Hematopoietic multipotent progenitor cell (in vitro differentiated cells): ENCODE measurements at places on chromosomes 7 and 10.

DNA sequence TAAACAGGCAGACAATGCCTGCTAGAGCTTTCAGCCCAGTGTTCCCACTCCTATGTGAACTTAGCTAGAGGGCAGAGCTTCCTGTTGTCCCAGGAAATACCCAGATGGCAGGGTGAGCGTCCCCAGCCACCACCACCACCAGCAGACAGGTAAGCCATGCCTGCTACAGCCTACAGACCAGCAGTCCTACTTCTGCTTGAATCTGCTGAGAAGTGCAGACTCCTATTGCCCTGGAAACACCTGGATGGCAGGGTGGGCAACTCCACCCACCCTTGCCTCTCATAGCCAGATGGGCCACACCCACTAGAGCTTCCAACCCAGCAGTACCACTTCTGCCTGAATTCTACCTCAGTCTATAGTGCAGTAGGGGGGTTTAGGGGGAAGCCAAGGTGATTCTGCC, 64.4 kb downstream of the FBXL13 start:
- no peak for DNase-seq

DNA sequence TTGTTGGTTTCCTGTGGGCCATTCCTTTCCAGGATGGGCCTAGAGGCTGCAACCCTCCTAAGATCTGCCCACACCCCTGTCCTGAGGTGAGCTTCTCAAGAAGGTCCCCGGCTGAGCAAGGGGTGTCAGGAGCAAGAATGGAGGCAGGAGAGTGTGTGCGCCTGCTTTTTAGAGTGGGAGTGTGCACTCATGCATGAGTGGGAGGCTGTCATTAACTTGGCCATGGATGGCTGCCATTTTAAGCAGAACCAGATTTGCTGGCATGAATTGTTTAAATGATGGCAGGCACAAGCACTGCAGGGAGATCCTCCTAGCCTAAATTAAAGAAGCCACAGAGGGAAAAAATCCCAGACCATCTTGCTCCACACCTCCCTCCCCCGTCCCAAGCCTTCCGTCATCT, 2.9 kb upstream of the SGPL1 start:
- no peak for DNase-seq

DNA sequence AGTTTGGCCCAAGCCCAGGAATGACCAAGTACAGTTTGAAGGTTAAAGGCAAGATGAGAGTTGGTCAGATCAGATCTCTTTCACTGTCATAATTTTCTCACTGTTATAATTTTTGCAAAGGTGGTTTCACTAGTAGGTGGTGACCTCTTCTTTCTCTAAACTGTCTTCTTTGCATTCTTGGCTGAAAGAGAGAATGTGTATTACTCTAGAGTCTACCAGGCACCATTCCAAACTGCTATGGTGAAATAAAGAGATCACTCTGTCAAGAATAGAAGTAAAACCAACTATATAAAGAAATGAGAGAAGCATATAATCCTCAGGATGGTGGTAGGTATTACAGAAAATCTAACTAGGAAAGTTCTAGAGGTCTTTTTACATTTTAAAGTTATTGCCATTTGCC, 72.7 kb downstream of the DYNC1I1 start:
- DNase-seq, result no peak

DNA sequence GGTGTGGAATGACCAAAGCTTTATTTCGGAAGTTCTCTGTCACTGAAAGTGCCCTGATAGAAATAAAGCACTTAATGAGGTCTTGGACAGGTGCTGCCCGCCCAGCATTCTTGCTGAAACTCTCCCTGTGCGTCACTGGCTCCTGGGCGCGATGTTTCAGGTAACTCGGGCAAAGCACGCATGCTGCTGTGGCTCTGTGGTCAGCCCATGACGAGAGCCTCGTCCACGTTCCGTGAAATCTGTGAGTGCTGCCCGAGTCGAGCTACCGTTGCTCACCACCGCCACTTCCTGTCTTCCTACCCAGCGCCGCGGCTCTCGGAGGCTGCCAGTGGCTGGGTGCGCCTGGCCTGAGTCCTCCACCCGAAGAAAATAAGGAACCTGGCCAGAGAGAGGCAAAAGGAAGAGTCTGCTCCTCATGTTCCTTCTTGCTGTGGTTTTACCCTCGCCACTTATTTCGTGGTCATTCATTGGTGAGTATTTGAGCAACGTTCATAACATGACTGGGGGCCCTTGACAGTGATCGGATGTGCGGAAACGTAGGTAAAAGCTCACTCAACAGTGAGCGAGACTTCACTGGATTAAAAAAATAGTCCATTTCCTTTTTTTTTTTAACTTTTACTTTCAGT, 95.5 kb downstream of the MAP3K8 start:
- DNase-seq, result peak; percentile 64

- DNase-seq, result no peak
These were observed 63.4 kb upstream of the SYPL1 start for GRCh38 chr7:106175507-106175906.

DNA sequence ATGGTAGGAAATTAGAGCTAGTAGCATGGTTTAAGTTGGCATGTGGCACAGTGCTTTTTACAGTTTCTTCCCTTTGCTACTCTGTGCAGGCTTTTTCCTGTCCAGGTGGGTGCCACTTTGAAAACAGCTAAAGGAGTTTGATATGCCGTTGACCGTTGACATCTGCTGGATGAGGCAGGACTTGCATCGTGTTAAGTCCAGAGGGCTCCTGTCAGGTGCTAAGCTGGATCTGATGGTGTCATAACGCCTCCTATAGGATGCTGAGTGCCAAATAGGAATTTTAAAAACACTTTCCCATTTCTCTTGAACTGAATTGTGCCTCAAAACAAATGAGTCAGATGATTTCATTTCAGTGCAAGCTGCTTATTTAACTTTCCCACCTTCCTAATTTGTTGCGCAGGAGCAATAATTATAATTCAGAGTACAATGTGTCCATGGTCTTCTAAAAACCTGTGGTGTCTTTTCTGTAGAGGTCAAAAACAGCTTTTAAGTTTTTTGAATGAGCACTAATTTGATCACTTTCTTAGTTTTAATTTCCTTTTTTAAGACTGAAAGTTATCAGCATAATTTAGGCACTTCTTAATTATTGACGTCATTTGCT, 178.3 kb downstream of the CDCA7L start:
- no peak for DNase-seq

GRCh38 chr10:86253091-86254072, 113.2 kb downstream of the GRID1 start:
- no peak for DNase-seq

DNA sequence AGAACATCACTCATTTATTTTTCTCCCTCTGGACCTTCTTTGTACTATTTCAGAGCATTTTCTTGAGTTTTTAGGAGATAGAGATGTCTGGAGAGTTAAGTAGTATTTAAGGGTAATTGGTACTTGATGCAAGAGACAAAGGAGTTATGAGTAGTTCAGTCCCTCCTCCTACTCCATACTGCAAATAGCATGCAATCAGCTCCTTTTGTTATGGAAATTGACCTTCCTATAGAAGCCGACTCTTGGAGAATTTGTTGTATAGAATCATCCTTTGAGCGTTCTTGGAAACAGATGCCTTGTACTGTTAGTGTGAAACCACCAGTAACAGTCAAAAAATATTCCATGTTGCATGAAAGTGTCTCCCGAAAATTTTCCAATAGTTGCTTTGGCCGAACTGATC, 428.2 kb upstream of the GALNT17 start:
- DNase-seq, result no peak

DNA sequence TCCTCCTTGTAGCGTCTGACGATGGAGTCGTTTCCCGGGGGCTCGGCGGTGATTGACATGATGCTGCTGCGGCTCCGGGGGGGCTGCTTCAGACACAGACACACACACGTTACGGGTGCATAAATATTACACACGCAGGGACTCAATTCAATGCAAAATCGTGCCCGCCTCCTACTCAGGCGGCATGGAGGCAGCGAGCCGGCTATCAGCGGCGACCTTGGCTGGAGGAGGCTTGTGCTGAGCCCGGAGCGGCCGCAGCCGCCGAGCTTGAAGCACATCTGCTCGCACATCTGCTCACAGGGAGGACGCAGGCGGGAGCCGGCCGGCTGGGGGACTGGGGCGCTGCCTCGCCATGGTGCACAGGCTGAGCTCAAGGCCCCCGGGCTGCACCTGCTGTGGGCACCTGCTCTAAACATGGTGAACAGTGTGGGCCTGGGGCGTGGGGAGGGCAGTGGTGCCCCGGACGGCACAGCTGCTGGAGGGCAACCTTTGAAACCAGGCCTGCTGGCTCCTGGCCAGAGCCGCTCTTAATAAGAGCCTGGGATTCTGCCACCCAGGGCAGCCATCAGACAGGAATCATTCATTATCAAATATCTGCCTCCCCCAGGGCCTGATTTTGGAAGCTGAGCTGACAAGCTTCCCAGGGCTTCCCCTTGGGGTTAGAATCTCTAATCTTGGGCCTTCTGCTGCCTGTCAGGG, 84.7 kb upstream of the GNA12 start:
- DNase-seq, result no peak

- no peak for DNase-seq
These were observed 34.5 kb downstream of the GOT1 start for GRCh38 chr10:99395750-99396445.

DNA sequence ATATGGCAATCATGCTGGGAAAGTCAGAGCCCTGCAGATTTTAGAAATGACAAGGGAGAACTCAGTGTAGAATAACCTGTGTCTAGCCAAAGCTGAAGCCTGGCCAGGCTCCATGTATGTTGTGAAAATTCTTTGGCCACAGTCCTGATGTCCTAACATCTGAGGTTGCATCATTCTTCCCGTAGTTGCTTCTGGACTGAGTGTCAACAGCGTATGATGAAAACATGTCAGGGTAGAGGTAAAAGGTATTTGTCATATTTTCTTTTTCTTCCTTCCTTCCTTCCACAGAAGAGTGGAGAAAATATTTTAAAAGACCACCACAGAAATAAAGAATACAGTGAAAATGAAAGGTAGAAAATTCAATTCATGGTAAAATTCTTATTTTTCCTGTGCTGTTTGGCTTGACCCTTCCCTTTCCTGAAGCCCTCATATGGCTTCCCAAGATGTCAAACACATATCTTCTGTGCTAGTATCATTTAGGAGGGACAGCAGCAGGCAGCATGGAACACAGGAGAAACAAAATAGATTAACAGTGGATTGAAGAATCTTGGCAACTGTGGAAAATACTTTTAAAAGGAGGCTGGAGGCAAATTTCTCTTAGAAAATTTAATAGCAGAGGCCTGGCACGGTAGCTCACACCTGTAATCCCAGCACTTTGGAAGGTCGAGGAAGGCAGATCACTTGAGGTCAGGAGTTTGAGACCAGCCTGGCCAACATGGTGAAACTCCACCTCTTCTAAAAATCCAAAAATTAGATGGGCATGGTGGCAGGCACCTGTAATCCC, 18.9 kb upstream of the NRBF2 start:
- DNase-seq, result no peak

GRCh38 chr7:69845721-69846495, 247.6 kb downstream of the AUTS2 start:
- DNase-seq, result no peak

- peak; percentile 18 for DNase-seq
These were observed 69.5 kb upstream of the ZNF438 start for GRCh38 chr10:31101123-31101522.

DNA sequence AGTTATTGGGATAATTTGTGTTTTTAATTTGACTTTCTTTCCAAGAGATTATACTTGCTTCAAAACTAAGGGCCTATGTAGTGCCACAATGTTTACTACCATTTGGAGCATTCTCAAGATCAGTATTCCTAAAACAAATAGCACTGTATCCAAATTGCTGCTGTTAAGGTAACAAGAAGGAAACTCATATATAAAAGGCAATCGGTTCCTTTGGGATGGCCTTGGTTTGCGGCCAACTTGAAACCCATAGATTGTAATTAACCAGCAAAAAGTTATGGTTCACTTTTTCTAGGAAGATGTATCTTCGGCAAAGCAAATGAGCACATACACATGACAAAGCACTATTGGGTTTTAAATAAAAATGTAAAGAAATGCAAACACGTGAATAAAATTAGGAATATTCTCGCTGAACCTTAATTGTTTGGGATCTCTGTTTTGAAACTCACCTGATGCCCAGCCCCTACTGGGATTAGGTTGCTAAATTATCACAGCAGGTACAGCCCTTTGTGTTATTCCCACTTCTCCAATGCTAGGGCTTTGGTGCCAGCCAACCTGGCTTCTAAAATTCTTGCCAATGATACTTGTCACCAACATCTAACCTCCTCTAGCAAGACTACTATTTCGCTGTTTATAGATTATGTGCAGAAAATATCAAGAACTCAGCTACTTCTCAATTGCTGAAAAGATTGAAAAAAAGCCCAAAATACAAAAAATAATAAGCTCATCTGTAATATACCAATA, 16.0 kb downstream of the CDNF start:
- no peak for DNase-seq

DNA sequence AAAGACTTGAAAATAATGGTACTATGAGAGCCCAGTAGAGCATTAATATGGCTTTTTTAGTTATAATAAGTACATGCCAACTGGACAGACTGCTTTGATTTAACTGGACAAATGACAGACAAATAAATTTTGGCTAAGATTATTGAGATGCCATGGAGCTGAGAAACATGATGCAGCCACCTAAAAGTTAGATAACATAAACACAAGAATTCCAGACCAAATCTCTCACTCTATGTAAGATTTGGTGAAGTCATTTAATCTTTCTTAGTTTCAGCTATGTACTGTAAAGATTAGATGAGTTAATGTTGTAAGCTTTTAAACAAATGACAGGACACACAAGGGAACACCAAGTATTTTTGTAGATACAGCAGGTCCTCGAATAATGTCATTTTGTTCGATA, 118.2 kb downstream of the CACNA2D1 start:
- DNase-seq, result no peak

- no peak for DNase-seq
These were observed 943.5 kb downstream of the CNTNAP2 start for GRCh38 chr7:147060070-147060469.

DNA sequence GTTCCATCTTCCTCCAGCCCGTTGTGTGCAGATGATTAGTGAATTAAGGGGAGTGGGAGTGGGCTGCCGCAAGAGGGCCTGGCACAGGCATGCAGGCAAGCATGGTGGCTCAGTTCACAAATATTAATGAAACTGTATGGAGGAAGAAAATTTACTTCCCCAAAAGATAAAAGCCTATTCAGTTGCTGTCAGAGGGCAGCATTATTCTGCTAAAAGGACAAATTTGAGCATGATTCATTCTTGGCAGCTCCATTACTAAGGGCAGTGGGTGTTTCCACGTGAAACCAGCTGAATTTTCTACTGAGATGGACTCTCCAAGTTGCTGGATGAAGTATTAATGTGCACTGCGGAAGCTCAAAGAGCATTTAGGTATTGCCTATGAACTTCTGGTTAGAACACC, 90.9 kb upstream of the WDR11 start:
- no peak for DNase-seq

GRCh38 chr10:70379581-70380176, 2.7 kb downstream of the LRRC20 start:
- DNase-seq, result no peak
